ENCODE measurements at places on chromosomes 1 and 21. TPM values are rescaled to one million over a fixed set of nuclear protein-coding genes. Genes with fewer than 3 reads are reported as not detected.

Gene C1orf50
- 5.2 TPM for total RNA-seq

Gene PDZK1
- total RNA-seq: 0.40 TPM

Gene MIS18A
- total RNA-seq: 7.8 TPM

Gene CNIH3
- total RNA-seq: 2.9 TPM

Gene ZNF593OS
- 0.31 TPM for total RNA-seq
